ENCODE measurements at places on chromosomes 12 and 14.

DNA sequence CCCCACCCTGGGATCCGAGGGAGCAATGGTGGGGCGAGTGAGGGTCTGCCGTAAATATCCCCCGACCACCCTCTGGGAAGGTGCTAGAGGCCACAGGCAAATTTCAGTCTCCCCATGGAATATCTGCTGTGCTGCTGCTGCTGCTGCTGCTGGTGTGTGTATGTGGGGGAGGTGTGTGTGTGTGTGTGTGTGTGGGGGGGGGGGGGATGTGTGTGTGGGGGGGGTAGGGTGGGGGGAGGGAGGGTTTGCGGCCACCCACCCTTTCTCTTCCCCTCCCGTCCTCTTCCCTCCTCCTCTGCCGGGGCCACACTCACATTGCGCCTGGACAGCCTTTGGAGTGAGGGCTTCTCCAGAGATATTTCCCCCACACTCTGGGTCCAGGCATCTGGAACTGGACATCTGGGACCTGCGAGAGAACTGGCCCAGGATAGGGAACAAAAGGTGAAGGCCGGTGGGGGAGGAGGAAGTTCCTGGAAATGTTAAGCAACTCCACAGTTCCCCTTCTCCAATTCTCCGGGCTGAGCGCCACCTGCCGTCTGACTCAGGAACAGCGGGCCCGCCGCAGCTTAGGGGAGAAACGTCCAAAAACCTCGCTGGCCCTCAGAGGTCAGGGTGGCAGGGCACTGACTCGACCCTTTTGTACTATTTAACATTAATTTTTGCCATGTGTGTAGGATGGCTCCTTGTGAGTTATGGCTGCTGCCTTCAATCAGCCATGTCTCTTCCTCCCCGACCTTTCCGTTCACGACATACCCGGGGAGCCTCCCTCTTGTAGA, at the start of gene C1RL:
TSS of gene C1RL (minus strand) at position 419 of the 776 bp plus-strand sequence. CDS start at position 385, 34 bp downstream.
- peak; percentile 20 for DNase-seq

DNA sequence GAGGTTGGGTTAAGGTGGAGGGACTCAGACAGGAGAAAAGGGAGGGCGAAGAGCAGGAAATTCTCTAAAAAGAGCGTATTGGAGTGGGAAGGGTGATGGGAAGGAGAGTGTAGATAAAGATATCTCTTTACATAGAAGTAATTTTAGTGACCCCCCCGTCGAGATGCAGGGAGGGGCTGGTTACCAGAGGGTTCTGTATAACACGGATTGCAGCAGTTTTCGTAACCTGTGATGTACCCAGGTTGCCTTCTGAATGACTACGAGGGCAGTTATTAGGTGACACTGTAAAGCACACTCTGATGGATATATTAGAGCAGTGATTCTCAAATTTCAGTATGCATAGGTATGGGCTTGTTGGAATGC, 443 bp downstream of the DNAL1 start:
- DNase-seq = no peak

DNA sequence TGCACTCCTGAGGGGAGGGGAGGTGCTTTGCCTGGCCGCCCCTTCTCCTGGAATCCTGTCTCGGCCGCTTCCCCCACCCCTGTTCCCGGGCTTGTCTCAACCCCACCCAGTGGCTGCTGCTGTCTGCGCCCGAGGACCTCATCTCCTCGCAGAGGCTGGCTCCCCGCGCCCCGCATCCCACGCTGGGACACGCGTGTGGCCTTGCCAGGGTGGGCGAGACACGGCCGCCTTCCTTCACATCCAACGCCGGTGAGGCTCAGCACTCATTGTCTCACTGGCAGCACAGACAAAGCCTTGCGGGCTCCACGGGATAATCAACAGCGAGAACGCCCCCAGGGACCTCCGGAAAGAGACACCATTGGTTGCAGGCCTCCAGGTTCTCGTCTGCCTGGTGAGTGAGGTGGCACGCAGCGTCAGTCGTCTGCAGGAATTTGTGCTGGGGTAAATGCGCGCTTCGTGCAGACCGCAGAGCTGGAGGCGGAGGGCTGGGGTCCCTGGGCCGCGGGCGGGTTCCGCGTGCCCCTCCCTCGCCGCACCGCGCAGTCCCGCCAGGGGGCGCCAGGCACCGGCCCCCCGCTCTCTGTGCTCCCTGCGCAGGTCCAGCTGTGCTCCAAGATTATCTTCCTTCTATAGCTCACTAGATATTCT, 26.8 kb downstream of the CCDC177 start:
- no peak for DNase-seq

GRCh38 chr12:49967777-49968250, 4.9 kb upstream of the AQP6 start:
- DNase-seq = no peak

- no peak for DNase-seq
These were observed 22.9 kb upstream of the NR1H4 start for GRCh38 chr12:100450735-100451134.

GRCh38 chr12:117019866-117020265, 79.3 kb downstream of the TESC start:
- no peak for DNase-seq

- no peak for DNase-seq
These were observed 23.5 kb downstream of the OTUB2 start for GRCh38 chr14:94049625-94050023.

- peak; percentile 36 for DNase-seq
These were observed 124.0 kb downstream of the DYRK2 start for GRCh38 chr12:67772267-67773169.

- no peak for DNase-seq
These were observed 69.0 kb downstream of the IFT81 start for GRCh38 chr12:110193196-110193595.

DNA sequence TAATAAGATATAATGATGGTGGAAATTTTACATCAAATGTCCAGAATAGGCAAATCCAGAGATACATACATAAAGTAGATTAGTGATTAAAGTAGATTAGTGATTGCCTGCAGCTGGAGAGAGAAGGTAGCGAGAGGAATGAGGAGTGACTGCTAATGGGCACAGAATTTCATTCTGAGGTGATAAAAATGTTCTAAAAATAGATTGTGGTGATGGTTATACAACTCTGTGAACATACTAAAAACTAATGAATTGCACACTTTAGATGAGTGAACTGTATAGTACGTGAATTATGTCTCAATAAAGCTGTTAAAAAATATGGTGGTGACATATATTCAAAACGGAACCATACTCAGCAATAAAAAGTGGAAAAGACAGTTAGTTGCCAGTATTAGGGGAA, 41.7 kb downstream of the PPP2R5E start:
- DNase-seq = no peak

GRCh38 chr12:107447336-107447735, 238.3 kb upstream of the PWP1 start:
- no peak for DNase-seq

DNA sequence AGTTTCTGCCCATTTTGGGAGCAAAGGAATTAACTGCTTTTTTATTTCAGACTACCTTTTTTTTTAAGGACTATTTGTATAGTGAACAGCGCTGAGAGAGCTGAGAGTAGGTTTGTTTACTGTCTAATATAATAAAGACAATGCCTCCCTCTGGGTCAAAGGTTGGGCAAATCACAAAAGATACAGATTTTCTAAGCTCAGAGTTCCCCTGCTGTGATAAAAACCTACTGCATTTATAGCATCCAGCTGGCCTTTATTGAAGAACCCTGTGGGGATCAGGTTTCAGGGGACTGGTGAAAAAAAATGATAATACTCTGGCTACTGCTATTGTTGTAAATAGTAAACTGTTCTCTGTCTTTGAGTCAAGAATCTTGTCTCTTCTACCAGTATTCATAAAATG, 28.7 kb downstream of the CCDC59 start:
- no peak for DNase-seq

- peak; percentile 76 for DNase-seq
These were observed 24.0 kb downstream of the FGF6 start for GRCh38 chr12:4421590-4422031.

- no peak for DNase-seq
These were observed 42.1 kb downstream of the TMTC1 start for GRCh38 chr12:29741342-29742241.

GRCh38 chr12:91422127-91422526, 239.5 kb upstream of the DCN start:
- DNase-seq = no peak

GRCh38 chr12:124881123-124881522, 17.5 kb upstream of the SCARB1 start:
- no peak for DNase-seq

- no peak for DNase-seq
These were observed 2.5 kb upstream of the LRIG3 start for GRCh38 chr12:58922849-58923248.

DNA sequence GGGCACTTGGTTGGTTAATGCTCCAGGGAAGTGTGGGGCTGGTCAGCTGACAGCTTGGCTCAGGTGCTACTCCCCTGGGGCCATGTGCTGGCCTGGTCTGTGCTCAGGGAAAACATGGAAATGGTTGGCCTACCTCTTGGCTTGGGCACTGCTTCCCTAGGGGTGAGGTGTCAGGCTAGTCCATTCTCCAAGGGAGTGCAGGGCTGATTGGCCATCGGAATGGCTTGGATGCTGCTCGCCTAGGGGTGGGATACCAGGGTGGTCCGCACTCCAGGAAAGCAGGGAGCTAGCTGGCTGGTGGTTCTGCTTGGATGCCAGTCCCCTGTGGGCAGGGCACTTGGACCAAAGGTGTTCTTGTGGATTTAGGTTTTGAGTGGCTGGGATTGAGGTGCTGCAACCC, 245.7 kb downstream of the RAD51B start:
- DNase-seq = no peak

GRCh38 chr12:118418385-118419057, 42.2 kb downstream of the SUDS3 start:
- DNase-seq = no peak

DNA sequence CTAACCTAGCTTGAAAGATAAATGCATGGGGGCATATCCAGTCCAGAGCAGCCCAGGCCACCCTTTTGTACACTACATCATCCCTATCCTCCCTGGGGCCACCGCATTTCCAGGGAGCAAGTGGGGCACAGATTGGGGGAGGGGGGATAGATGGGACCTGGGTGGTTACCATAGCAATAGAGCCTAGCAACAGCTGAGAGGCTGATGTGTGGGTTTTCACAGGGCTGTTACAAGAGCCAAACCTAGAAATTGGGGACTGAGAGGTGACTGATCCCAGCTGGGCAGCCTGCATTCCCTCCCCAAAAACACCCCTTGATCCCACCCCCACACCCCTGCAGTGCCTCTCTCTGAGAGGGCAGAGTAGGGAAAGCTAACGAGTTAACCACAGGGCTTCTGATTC, 3.7 kb upstream of the ZNF384 start:
- no peak for DNase-seq

DNA sequence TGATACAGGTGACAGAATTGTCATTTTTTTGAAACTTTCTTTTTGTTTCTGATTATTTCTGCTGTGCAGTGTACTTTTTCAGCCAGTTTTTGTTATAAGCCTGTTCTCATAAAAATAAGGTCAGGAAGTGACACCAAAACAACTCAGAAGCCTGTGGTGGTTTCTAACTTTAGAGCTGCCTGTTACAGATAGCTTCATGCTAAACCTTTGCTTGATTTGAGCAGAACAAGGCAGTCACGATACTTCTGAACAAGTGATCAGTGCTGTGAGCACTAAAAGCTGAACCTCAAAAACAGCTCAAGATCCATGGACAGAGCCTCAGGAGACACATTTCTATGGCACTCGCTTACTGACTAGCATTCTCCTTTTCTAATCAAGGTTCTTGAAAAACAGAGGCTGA, 82.0 kb downstream of the PRKCH start:
- DNase-seq = no peak

DNA sequence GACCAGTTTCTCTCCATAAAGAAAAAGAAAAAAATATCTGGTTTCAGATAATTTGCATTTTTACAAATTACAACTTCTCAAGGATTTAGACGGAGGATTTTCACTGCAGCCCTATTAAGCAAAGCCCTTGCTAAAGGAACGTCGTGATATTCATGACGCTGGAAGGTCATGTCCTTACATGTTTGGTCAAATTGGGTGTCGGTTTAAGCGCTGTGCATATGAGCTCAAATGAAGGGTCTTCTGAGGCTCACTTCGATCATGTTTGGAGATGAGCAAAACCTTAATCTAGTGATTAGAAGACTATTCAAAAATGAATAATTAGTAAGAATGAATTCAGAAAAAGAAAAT, 67.3 kb upstream of the USP15 start:
- no peak for DNase-seq

GRCh38 chr14:34262127-34262910, 199.7 kb downstream of the SPTSSA start:
- DNase-seq = no peak

- DNase-seq = no peak
These were observed 9.2 kb upstream of the LBHD2 start for GRCh38 chr14:103074729-103075367.

DNA sequence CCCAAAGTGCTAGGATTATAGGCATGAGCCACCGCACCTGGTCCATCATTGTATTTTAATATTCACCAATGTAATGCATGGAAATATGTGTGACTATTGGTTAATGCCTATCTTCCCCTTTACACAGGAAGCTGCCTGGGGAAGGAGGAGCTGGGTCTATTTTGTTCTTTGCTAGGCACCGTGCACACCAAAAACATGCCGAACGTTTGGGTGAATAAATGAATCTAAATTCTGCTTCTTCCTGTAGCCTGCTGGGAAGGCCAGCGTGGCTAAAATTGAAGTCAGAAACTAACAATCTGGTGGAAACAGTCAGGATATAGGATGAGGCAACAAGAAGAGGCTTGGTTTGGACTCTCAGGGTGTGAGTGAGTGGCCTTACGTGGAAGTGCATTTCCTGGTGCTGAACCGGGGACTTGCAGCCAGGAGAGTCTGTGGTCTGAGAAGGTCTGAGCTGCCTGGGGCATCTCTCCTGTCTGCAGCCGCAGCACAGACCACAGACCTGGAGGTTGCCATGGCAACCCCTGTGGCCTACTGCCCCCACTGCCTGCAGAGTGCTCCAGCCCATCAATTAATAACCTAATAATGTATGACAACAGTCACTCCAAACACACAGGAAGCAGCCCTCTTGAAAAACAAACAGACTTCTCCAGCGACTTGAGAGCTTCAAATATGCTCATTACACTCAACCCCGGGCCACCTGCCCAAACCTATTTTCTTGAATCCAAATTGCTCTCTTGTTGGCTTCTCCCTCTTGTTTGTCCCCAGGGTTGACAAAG, 5.5 kb upstream of the GPR68 start:
- DNase-seq = peak; percentile 22

- no peak for DNase-seq
These were observed at the start of gene GDF3 for GRCh38 chr12:7695566-7696197. Gene GDF3 (minus strand): TSS chr12:7695775. CDS start chr12:7695728, 47 bp downstream.

DNA sequence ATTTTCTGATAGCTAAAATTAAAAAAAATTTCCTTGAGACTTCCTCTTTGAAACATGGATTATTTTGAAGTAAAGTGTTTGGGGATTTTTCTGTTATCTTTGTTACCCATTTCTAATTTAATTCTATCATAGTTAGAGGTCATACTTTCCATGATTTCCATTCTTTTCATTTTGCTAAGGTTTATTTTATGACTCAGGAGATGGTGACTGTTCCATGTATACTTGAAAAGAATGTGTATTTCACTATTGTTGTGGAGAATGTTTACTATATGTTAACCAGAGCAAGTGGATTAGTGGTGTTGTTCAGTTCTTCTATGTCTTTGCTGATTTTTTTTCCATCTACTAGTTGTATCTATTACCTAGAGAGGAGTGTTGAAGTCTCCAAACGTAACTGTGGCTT, 250.5 kb upstream of the PELI2 start:
- DNase-seq = no peak

GRCh38 chr12:112801055-112801454, 9.5 kb downstream of the RPH3A start:
- no peak for DNase-seq

- no peak for DNase-seq
These were observed 148.2 kb downstream of the PLEKHA5 start for GRCh38 chr12:19277711-19278110.
